ENCODE measurements at places on chromosomes 11 and 22.

- DNase-seq = no peak
Measured at GRCh38 chr11:59778122-59778521, 22.9 kb downstream of the STX3 start.

DNA sequence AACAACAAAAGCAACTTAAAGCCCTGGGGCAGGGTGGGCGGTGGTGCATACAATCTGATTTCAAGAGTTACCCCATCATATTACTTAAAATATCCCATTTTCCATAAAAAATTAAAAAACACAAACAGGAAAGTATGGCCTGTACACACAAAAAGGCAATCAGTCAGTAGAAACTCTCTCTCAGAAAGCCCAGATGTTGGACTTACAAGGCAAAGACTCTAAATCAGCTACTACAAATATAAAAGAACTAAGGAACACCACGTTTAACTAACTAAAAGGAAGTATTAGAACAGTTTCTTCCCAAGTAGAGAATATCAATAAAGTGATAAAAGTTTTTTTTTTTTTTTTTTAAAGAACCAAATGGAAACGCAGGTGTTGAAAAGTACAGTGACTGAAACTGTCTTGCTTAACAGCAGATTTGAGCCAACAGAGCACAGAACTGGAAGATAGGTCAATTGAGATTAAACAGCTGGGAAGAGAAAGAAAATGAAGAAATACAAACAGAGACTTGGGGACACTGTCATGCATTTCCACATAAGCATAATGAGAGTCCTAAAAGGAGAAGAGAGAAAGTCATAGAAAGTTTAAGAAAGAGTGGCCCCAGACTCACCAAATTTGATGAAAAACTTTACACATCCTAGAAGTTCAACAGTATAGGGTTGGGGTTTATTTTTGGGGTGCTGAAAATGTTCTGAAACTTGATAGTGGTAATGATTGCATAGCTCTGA lies 8.6 kb downstream of the SC5D start:
- DNase-seq = no peak

GRCh38 chr22:40421082-40421350 lies 50.6 kb downstream of the SGSM3 start:
- DNase-seq = no peak

DNA sequence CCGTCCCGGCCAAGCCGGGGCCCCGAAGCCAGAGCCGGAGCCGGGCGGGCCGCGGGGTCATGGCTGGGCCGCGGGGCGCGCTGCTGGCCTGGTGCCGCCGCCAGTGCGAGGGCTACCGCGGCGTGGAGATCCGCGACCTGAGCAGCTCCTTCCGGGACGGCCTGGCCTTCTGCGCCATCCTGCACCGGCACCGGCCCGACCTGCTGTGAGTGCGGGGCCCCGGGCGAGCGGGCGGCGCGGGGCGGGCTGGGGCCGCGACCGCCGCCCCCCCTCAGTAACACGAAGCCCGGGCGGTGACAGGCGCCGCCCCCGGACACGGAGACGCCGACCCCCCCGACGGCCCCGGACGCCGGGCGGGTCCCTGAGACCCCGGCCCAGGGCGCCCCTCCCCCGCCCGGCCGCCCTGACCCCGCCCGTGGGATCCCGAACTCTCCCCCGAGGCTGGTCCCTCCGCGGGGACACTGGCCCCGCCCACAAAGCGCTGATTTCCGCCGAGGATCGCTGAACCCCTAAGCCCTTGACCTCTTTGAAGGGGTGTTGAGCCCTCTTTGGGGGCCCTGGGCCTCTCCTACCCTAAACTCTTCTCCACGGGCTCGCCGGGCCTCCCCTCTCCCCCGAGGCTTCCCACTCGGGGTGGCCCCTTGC lies 389 bp downstream of the MICALL1 start:
- DNase-seq = no peak

DNA sequence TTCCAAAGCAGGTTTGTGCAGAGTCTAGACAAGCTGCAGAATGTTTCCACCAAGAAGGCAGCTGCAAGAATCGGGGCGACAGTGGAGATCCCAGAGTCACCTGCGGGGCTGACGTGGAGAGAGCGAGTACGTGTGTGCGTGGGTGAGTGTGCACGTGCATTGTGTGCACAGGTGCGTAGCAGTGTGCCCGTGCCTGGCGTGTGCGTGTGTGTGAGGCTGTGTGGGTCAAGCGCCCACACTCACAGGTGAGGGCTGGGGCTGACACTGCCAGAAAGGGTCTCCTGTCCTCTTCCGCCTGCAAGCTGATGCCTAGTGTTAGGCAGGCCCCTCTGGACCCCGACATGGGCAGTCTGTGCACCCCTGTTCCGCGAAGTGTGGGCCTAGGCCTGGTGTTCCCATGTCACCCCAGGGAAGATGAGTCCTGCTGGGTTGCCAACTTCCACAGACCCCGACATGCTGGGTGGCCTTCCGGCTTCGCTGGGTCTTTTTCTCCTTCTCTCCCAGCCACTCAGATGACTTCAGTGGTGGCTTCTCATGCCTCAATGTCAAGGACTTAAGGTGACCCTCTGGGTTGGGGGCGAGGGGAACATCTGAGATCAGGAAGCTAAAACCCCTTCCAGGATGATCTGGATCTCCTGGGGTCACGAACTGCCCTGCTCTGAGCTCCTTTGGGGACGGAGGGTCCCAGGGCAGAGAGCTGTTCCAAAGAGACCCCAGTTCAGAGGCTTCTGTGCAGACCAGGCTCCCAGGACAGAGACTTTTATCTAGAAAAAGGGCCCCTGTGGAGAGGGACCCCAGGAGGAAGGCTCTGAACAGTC lies 10.4 kb upstream of the SYT8 start:
- DNase-seq = no peak

DNA sequence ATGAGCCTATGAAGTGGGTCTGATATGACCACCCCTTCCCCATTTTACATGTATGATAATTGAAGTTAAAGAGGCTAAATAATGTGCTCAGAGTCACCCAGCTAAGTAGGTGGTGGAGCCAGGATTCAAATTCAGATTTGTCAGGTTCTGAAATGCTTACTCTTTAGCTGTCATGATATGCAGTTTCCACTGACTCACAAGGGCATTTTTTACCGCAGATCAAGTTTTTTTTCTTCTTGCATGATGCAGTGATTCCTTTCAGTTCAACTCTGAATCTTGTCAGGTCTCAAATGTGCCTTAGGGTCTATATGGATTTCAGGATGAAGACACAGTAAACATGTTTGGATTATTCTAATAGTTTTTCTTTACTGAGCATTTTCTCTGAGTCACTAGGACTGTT lies 12.6 kb upstream of the TRIM44 start:
- no peak for DNase-seq

GRCh38 chr22:39703091-39703490 lies 132.5 kb downstream of the CACNA1I start:
- no peak for DNase-seq

- no peak for DNase-seq
Measured at GRCh38 chr22:19691721-19692341, 22.5 kb upstream of the SEPTIN5 start.

GRCh38 chr11:117573326-117573725 lies 223.7 kb downstream of the DSCAML1 start:
- no peak for DNase-seq

GRCh38 chr11:103085758-103086365 lies 6.1 kb downstream of the DCUN1D5 start:
- DNase-seq = no peak

DNA sequence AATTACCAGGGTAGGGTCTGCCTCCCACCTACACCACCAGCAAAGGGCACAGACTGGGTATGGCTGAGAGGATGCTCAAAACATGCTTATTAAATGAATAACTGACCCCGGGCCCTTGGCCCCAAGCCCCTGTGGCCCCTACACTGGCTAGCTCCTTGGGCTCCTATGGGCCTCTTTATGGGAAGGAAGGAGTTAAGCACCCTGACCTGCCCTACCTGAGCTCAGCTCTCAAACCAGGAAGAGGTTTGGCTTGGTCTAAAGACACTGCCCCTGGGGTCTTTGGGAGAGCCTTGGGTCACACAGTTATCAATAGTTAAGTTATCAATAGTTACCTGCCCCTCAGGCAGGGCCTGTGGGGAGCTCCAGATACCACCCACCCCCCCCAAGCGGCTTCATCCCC lies 1.2 kb downstream of the USH1C start:
- no peak for DNase-seq

GRCh38 chr11:45655347-45655756 lies 10.1 kb downstream of the CHST1 start:
- peak; percentile 35 for DNase-seq

GRCh38 chr11:61163714-61164605 lies 2.7 kb upstream of the VPS37C start:
- DNase-seq = no peak

DNA sequence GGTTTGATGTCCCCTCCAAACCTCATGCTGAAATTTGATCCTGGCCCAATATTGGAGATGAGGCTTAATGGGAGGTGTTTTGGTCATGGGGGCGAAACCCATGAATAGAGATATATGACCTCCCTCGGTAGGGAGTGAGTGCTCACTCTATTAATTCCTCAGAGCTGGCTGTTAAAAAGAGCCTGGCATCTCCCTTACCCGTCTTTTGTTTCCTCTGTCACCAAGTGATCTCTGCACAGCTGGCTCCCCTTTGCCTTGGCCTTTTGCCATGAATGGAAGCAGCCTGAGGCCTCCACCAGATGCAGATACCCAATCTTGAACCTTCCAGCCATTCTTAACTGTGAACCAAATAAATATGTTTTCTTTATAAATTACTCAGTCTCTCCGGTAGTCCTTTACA lies 4.5 kb upstream of the CCDC81 start:
- no peak for DNase-seq

DNA sequence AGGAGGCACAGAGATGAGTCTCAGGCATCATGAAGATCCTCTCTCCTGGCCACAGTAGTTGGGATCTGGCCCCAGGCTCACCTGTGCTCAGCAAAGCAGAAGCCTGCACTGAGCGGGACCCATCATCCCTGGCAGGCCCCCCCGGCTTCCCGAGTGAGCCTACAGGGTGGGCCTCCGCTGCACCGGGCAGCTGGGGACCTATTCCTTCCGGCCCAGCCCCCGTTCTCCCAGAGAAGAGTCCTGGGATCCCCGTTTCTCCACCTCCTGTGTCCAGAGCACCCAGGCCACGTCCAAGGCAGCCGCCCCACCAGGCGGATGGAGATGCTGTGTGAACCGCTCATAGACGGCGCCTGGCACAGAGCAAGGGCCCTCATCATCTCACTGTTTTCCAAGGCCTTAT lies 52.5 kb downstream of the ANO1 start:
- no peak for DNase-seq

- no peak for DNase-seq
Measured at GRCh38 chr22:43476751-43477725, 65.2 kb downstream of the MPPED1 start.

DNA sequence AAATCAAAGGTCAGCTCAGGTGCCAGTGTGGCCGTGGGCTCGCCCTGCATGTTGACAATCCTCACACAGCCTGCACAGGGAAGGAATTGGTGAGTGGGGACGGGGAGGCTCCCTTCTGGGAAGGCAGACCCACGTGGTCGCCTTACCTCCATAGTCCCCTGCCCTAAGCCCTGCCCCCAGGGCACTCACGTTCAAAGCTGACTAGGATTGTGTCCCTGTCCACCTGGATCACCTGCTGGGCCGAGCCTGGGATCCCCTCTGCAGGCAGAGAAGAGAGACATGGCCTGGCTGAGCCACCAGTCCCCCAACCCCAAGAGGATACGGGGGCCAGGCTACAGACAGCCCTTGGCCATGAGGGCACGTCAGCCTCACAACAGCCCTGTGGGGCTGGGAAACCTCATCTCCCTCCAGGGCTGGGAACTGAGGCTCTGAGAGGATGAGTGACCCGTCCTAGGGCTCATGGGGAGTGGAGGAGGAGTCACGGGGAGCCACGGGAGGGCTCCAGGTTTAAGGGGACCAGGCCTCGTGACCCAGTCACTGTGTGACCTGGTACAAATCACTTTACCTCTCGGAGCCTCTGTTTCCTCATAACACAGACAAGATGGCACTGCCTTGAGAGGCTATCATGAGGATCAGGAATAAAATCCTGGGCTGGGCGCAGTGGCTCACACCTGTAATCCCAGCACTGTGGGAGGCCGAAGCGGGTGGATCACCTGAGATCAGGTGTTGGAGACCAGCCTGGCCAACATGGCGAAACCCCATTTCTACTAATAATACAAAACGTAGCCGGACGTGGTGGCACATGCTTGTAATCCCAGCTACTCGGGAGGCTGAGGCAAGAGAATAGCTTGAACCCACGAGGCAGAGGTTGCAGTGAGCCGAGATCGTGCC lies 12.1 kb upstream of the SF1 start:
- no peak for DNase-seq

DNA sequence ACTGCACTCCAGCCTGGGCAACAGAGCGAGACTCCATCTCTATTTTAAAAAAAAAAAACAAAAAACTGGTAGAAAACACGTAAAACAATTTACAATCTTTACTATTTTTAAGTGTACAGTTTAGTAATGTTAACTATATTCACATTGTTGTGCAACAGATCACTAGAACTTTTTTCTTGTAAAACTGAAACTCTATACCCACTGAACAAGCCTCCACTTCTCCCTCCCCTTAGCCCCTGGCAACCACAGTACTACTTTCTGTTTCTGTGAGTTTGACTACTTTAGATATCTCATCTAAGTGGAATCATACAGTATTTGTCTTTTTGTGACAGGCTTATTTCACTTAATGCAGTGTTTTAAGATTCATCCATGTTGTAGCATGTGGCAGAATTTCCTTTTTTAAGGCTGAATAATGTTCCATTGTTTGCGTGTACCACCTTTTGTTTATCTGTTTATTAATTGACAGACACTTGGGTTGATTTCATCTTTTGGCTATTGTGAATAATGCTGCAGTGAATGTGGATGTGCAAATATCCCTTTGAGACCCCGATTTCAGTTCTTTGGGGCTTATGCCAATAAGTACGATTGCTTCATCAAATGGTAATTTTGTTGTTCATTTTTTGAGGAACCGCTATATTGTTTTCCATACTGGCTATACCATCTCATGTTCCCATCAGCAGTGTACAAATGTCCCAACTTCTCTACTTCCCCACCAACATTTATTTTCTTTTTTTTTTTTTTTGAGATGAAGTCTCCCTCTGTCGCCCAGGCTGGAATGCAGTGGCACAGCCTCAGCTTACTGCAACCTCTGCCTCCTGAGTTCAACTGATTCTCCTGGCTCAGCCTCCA lies 11.0 kb downstream of the DDB2 start:
- DNase-seq = no peak

- no peak for DNase-seq
Measured at GRCh38 chr22:50027639-50028537, 15.3 kb upstream of the IL17REL start.

- no peak for DNase-seq
Measured at GRCh38 chr11:121456151-121456550, 3.4 kb upstream of the SORL1-AS1 start.

DNA sequence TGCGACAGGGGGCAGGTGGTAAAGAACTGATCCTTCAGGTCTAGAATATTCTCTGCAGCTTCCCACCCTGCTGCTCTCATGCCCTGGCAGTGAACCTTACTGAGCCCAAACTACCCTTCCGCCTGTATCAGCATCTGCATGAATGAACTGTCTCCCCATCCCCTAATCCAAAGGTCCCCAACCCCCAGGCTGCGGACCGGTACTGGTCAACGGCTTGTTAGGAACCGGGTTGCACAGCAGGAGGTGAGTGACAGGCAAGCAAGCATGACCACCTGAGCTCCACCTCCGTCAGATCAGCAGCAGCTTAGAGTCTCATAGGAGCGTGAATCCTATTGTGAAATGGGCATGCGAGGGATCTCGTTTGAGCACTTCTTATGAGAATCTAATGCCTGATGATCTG lies 58.2 kb upstream of the LMO1 start:
- DNase-seq = no peak

GRCh38 chr22:49515475-49515874 lies 312.2 kb downstream of the BRD1 start:
- no peak for DNase-seq
